ENCODE measurements at places on chromosomes 7 and 10. TPM values are rescaled to one million over a fixed set of nuclear protein-coding genes. Genes with fewer than 3 reads are reported as not detected.

Gene MKX
- 0.37 TPM for total RNA-seq

GRCh38 chr7:143511593-143512047 is 33.9 kb downstream of the TAS2R41 start:
- DNase-seq: no peak

Gene HYAL4
- total RNA-seq: not detected

DNA sequence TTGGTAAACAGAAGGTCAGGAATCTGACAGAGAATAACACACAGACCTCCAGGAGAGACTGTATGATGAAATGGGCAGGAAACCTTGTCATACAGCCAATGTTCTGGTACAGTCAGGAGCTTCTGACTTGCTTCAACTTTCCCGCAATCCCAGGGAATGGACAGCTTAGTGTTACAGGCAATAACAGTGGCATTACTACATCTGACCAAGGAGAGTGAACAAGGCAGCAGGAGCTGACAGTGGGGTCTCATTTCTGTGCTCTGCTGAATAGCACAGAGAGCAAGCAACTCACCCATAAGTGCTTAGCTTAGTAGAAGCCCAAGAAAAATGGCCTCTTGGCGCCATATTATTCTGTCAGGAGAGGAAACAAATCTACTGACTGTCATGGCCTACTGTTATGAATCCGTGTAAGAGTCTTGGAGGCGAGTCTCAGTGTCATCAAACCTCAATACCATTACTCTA is 186.2 kb upstream of the MTPN start:
- no peak for DNase-seq

DNA sequence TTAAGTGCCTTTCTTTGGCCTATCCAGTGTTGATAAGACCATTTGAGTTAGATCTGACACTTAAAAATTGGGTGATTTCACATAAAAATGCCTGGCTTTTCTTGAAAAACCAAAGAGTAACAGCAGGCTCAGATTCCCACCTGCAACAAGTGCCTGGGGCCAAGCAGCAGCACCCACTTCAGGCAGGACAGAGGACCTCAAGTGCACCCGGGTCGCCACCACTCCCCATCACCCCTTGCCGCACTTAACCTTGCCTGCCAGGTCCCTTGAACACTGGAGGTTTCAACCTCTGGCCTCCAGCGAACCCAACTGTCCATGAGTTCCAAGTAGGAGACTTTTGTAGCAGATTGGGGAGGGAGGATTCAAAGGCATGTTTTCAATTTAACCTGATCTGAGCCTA is 30.8 kb downstream of the PDIA4 start:
- no peak for DNase-seq

- no peak for DNase-seq
Observed at GRCh38 chr10:81944609-81945008, 69.6 kb downstream of the NRG3 start.

GRCh38 chr10:101291331-101292193 is 62.3 kb upstream of the LBX1 start:
- peak; percentile 49 for DNase-seq

DNA sequence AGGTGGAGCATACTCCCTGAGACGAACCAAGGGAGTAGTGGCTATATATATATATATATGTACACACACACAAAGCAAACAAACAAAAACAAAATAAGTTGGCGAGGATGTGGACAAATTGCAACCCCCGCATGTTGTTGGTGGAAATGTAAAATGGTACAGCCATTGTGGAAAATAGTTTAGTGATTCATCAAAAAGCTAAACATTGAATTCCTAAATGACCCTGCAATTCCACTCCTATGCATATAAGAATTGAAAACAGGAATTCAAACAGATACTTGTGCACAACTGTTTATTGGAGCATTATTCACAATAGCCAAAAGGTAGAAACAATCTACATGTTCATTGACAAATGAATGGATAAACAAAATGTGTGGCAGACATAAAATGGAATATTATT is 407.9 kb downstream of the KCNMA1 start:
- no peak for DNase-seq

- DNase-seq: no peak
Observed at GRCh38 chr10:85888559-85888958, 478.0 kb downstream of the GRID1 start.

DNA sequence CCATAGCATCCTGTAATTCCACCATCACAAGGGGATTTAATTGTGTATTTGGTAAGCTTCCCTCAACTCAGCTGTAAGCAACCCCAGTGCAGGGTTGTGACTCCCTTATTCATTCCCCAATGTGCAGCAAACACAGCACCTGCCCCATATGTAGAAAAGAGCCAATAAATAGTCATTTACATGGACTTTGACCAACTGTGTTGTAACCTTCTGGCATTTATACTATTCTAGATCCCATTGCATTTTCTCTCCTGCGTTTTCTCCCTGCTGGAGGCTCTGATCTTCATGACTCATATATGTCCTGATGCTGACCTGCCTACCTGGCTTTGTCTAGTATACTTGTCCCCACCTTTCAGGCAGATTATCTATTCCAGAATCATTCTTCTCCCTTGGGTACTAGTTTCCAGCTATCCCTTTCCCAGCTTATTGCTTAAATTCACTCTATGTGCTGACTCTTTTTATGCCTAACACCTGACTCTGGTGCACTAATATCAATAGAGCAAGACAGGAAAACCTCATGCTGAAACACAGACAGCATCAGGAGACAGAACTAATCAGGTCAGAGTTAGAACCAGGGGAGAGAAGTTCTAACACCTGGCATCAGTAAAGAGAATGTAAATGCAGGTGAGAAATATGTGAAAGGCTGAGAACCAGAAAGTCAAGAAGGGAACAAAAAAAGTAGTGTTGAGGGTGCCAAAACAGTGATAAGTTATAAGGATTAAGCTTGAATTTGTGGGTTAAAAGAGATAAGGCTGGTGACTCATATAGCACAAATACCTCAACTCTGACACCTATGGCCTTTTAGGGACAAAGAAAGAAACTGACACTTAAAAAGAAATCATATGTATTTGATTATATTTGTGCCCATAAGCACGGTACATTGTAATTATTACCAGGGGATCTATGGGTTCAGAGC is 402.7 kb downstream of the IPMK start:
- no peak for DNase-seq

GRCh38 chr10:102757323-102757722 is 13.6 kb downstream of the WBP1L start:
- DNase-seq: no peak

- DNase-seq: no peak
Observed at GRCh38 chr7:82428186-82428961, 15.2 kb downstream of the CACNA2D1 start.

Gene TWIST1
- 0.95 TPM for total RNA-seq

Gene PNLIPRP2
- total RNA-seq: not detected

- no peak for DNase-seq
Observed at GRCh38 chr10:13046851-13047528, 45.5 kb upstream of the CCDC3 start.

Gene LEP
- not detected for total RNA-seq

- no peak for DNase-seq
Observed at GRCh38 chr7:121620206-121620605, 224.1 kb upstream of the FAM3C start.

- DNase-seq: peak; percentile 72
Observed at GRCh38 chr10:110221721-110222261, 14.4 kb downstream of the MXI1 start.

- DNase-seq: no peak
Observed at GRCh38 chr7:130292682-130293257, at the start of gene CPA4. TSS of gene CPA4 (plus strand) at chr7:130293161. CDS start at chr7:130293181, 20 bp downstream.

DNA sequence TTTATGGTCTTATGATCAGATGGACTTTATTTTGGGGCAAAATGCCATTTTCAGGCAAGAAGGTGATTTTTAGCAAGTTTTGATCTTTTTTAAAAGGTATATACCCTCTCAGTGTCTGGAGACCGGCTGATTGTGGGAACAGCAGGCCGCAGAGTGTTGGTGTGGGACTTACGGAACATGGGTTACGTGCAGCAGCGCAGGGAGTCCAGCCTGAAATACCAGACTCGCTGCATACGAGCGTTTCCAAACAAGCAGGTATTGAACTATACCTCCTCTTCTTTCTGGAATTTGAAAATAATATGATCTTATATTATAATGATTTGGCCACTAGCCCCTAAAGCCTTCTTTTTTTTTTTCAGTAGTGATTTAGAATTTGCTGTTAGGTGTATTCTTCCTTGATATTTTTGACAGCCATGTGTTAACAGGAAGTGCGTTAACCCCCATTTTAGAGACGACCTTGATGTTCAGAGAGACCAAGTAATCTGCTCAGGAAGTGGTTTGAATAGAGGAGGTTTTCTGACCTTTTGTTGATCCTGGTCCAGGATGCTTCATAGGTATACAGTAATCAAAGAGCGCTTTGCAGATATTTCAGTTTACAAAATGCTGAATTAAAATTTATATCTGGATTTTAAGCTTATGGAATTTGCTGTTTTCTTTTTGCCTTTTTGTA is 6.2 kb downstream of the BUB3 start:
- no peak for DNase-seq

- no peak for DNase-seq
Observed at GRCh38 chr7:90580051-90580450, 16.1 kb upstream of the CDK14 start.

GRCh38 chr10:117001144-117001543 is 3.8 kb downstream of the SHTN1 start:
- DNase-seq: no peak

- DNase-seq: no peak
Observed at GRCh38 chr10:68792115-68792514, 35.2 kb upstream of the STOX1 start.

DNA sequence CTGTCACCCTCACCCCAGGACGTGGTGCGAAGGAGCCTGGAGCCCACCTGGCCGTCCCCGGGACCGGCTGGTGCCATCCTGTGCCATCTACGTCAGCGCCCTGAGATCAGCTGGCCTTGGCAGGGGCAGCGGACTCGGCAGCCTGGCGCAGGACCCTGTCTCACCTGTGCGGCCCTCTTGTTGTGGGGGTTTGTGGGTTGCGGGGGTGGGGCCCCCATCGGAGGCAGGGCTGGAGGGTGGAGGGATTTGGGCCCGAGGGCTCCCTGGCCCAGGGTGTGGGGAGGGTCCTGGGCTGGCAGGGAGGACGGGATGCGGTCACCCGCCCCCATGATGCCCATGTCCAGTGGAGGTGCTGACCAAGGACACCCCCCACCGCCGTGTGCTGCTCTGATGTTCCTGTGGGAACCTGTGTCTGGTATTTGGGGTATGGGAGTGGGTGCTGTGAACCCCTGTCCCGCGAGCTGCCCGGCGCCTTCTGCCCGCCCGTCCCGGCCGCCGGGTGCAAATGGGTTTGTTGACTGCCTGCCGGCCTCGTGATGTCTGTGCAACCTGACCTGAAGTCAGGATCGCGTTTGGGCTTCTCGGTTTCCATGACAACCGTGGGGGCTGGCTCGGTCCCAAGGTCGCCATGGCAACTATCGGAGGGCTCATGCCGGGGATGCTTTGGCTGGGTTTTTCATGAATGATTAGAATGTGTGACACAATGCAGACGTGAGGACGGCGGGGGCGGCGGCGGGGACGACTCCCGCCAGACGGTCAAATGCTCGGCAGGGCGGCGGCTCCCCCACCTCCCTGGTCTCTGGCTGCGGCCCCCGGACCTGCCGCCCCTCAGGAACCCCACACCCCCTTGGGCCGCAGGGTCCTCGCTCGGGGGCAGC is 7.3 kb downstream of the MAFK start:
- DNase-seq: no peak

DNA sequence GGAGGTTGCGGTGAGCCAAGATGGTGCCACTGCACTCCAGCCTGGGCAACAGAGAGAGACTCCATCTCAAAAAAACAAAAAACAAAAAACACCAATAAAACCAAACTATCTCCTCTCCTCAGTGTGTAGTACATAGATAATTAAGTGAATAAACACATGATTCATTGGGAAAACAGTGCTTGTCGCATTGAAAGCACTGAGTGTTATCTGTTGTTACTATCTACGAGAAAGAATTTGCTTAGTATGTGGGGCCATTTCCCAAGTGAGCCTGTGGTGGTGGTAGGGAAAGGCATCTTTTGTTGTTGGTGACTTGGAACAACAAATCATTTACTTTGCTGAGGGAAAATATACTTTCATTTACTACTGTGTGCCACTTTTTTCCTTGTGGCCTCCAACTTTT is 42.6 kb downstream of the RSBN1L start:
- DNase-seq: no peak

GRCh38 chr7:4025210-4025609 is 656.9 kb upstream of the FOXK1 start:
- no peak for DNase-seq

Gene SEMA3C
- total RNA-seq: 0.13 TPM

Gene NUTM2E
- total RNA-seq: 0.13 TPM

- DNase-seq: no peak
Observed at GRCh38 chr7:112821345-112821744, 31.2 kb upstream of the TMEM168 start.

GRCh38 chr10:110843031-110843430 is 28.7 kb upstream of the PDCD4 start:
- peak; percentile 27 for DNase-seq

GRCh38 chr10:652233-652632 is 37.2 kb downstream of the DIP2C start:
- no peak for DNase-seq

GRCh38 chr7:5708271-5708670 is 73.2 kb downstream of the RNF216 start:
- no peak for DNase-seq

Gene POU6F2
- total RNA-seq: not detected

DNA sequence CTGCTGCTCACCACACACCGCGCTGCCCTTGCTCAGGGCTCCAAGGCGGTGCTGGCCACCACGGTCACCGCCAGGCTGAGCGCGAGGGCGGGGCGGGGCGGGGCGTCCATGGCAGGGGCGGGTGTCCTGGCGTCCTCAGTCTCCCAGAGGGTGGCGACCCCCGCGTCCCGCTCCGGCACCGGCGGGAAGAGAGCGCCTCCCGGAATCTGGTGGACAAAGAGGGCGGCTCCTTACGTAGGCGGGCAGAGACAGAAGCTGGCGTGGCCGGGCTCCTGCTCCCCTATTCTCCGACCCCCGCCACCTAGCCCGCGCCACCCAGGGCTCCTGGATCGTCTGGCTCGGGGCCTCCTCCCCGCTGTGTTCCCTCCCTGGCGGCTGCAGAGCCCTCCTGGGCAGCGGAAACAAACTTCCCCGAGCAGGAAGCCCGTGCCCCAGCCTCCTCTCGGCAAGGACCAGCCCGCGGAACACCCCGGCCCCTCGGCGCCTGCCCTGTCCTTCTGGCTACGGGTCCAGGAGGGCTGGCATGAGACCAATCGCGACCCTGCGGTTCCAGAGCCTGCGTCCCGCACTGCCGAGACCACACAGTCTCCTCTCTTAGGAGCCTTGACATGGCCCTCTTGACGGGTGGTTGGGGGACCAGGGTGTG is 133.8 kb upstream of the ZNF92 start:
- DNase-seq: no peak

GRCh38 chr7:107609811-107610261 is 29.8 kb downstream of the BCAP29 start:
- no peak for DNase-seq

Gene ADK
- 56.8 TPM for total RNA-seq

All from activated T-cell treated with anti-CD3 and anti-CD28 coated beads, Interleukin-2, amount 50 U/mL, for 4 hours (primary cell).